Stimulated activated CD8-positive, alpha-beta memory T cell treated with anti-CD3 and anti-CD28 coated beads, Interleukin-7, amount 100 ng/mL, for 1 hour (primary cell): ENCODE measurements at places on chromosomes 2 and 18.

DNA sequence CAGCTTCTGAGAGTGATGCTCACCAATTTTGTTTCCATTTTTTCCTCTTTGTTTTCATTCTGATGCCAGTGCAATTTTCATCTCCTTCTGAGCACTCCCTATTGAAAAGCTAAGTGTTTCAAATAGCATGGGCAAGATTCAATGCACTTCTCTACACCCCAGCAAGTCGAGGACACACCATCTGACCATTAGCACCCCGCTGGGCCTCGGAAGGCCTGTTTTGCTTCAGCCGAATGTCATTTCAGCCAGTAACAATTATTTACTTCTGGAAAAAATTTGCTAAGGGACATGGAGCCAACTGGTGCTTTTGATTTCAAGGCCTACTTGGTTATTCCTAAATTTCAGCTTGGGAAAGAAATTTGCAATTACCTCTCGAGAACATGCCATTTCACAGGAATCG lies 392.4 kb downstream of the RNF144A start:
- no peak for DNase-seq

- no peak for DNase-seq
Measured at GRCh38 chr18:67241299-67241698, 275.2 kb downstream of the DSEL start.

DNA sequence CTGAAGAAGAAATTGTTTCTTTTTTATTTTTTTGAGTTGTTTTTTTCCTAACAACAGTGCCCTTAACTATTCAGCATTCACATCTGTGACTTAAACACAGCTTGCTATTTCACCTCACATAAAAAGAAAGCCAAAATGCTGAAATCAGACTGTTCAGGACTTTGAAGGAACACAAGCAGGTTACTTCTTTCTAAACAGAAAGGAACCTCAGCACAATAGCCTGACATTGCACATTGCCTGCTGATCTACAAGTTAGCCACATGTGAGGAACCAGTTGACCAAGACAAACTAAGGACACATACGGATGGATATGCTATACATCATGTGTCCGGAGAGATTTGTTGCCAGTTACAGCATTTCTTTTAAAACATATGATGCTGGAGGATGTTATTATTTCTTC lies 331.1 kb downstream of the FSIP2 start:
- DNase-seq, result no peak

- no peak for DNase-seq
Measured at GRCh38 chr2:209114588-209115240, 309.1 kb upstream of the MAP2 start.

DNA sequence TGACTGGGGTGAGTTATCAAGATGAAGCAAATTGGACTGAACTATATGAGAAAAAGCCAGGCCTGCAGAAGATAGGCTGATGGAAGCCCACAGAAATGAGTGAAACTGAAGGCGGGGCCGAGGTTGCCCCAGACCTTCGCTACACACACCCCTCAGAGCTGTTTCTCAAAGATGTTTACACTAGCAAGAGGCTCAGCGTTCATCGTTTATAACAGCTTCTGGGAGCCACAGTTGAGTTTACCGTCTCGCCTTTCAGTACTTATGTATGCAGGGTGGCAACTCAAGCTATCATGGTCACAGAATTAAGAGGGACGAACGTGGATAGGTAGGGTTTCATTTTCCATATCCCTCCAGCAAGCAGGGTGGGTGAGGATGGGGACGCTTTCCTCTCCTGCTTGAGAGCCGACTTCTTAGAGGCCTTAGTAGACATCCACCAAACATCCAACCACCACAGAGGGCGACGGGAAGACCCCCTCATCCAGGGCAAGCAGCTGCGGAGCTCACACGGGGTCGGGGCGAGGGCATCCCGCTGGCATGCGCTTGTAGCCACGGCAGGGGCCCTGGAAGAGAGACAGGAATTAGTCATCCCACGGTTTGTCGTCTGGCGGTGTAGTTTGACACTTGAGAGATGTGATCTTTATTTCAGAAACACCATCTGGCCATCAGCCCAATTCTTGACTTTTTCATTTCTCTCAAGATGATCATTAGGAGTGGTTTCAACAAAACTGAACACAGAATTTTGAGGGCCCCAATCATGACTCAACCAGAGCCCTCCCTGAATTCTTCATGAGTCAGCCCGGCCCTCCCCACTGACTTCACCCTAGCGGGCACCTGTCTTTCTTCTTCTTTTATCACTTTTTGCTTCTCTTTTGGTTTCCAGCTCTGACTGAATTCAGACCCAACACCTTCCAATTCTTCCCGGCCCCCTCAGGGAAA lies 109.1 kb upstream of the CTDP1 start:
- DNase-seq, result no peak

GRCh38 chr18:55654986-55655385 lies 67.0 kb upstream of the TCF4 start:
- no peak for DNase-seq

DNA sequence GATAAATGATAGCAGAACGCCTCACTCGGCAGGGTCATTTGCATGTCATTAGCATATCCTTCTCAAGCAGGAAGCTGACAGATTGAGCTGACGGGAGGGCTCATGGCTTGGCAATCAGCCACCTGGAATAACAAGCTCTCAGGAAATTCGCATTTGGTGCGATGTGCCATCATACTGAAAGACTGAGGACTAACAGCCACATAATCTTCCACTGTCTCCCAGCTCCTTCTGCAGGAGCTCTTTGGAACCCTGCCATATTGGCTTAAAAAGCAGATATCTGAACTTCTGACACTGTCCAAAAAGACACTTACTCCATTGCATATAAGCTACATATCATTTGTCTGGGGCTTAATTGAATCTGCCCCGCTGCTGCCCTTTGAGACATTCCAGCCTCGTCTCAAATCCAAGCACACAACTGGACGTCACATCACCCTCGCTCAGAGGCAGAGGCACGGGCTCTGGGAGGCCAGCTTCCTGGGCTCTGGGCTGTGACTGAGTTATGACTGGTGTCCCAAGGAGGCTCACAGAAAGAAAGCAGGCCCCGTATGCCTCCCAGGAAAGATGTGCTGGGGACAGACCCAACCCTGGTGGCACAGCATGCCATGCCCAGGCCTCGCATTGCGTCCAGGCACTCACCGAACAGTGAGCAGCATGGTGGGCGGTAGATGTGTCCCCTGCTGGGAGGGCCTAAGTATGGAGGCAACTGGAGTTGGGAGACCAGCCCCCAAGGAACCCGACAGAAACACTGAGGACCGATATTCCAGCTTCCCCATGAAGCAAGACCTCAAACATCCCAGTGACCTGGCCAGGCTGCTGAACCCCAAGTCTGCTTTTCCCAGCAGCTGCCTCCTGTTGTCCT lies 228.0 kb downstream of the ATAD2B start:
- DNase-seq, result no peak

- no peak for DNase-seq
Measured at GRCh38 chr2:213017404-213017803, 134.0 kb downstream of the IKZF2 start.

DNA sequence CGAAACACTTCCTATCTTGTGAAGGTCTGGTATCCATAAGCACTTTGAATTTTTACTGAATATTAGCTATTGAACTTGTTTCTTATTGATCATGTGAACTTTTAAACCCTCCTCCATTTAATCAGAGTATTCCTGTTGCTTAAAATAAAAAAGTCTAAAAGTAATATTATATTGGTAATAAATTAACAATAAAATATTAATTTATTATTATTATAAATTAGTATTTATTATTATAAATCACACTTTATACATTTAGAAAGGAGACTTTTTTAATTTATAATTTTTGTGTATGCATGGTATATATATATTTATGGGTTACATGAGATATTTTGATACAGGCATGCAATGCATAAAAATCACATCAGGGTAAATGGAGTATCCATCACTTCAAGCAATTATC lies 295.4 kb upstream of the NETO1 start:
- no peak for DNase-seq

DNA sequence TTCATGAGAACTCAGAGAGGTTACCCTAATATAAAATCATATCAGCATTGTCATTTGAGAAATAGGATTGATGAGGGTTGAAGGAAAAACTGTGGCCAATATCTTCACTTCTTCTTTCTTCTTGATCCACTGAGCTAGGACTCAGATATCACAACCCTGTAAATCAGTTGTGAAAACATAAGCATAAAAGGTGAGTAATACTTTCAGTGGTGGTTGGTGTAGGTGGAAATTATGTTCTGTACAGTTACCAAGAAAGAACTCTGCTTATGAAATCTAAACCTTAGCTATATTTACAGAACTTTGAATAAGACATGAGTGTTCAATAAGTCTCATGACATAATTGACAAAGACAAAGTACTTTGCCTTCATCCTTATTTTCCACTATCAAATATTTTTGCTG lies 56.3 kb downstream of the PAX3 start:
- DNase-seq, result no peak

GRCh38 chr2:102025016-102025501 lies 33.3 kb downstream of the IL1R2 start:
- no peak for DNase-seq

- no peak for DNase-seq
Measured at GRCh38 chr2:241261628-241262027, 53.8 kb downstream of the HDLBP start.

GRCh38 chr2:74919827-74920226 lies 38.6 kb upstream of the POLE4 start:
- peak; percentile 57 for DNase-seq

DNA sequence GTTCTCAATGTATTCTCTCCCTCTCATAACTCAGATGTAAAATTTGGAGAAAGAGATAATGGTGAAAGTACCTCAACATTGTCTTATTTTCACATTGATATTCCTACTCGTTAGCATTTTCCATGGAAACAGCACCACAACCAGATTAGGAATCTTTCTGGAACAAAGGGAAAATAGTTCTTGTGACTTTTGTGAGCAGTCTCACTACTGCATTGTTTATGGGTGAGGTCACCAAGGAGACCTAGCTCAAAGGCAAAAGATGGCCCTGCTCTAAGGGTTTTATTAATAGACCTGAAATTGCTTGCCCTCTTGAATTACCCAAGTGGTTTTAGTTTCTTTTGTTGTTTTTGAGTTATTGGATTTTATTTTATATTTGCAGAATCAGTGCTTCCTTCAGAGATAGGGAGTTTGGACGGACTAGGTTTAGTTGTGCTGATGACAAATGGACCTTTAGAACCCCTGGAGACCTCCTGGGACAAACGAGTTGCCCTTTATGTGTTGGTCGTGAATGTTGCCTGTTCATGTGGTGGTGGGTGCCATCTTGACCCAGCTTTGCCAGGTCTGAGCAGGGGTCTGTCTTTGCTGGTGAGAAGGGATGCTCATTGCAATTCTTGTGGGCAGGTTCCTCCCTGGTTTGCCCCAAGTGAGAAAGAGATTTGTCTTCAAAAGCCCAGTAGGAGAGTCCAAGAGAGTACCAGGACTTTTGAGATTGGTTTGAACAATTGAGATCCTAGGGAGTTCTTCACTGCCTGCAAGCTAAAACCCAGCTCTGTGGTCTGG lies 58.1 kb downstream of the INPP4A start:
- DNase-seq, result no peak

GRCh38 chr2:158664987-158665386 lies 130.1 kb upstream of the DAPL1 start:
- no peak for DNase-seq

DNA sequence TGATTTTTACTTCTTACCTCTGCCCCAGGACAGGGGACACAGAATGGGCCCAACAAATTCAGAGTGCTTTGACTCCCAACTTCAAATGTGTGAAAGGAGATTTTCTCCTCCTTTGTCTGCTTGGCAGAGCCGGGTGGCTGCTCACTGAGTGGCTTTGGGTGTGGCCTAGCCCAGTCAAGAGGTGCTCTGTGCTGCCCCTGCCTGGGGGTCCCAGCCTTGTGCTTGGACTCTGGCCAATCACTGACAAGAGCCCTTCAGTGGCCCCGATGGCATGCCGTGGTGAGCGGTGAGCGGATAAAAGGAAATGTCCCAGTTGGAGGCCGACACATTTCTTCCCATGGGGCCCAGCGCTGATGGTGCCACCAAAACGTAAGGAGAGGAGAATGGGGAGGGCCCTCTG lies 259.2 kb downstream of the CELF4 start:
- no peak for DNase-seq

DNA sequence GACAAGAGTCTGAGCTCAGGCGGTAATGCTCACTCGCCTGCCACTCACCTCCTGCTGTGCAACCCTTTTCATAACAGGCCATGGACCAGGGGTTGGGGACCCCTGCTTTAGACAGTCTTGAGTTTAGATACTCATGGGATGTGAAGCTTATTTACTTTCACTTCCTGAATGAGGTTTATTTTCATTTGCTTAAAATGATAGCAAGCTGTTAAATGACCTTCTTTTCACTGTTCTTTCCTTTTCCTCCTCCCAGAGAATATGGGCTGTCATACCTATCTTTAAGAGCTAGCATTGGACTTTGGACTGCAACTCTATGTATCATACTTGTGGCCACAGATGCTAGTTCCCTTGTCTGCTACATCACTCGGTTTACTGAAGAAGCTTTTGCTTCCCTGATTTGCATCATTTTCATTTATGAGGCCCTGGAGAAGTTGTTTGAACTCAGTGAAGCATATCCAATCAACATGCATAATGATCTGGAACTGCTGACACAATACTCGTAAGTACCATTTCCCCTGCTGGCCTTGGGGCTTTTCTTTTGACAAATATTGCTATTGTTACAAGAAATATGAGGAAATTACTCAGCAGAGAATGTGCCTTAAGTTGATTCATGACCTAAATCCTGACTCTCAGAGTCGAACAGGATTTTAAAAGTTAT lies 168.5 kb downstream of the DPP4 start:
- no peak for DNase-seq

GRCh38 chr2:64905338-64906024 lies 83.7 kb upstream of the SLC1A4 start:
- no peak for DNase-seq

DNA sequence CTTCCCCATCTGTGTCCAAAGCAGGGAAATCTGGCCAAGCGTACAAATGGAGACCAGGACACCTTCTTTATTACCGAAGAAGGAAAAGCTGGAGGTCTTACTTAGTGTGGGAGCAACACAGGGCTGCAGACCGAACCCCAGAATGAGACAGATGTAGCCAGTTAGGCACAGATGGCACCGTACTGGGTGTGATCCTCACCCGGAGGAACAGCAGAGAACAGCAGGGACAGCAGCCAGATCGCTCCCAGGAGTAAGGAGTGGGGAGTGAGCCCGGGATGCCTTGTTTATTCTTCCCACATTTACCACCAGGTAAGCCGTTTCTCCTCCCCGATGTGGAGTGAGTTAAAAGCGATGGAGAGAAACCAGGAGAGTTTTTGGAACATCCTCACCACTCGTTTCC lies 150.7 kb upstream of the SPRED2 start:
- DNase-seq, result no peak

DNA sequence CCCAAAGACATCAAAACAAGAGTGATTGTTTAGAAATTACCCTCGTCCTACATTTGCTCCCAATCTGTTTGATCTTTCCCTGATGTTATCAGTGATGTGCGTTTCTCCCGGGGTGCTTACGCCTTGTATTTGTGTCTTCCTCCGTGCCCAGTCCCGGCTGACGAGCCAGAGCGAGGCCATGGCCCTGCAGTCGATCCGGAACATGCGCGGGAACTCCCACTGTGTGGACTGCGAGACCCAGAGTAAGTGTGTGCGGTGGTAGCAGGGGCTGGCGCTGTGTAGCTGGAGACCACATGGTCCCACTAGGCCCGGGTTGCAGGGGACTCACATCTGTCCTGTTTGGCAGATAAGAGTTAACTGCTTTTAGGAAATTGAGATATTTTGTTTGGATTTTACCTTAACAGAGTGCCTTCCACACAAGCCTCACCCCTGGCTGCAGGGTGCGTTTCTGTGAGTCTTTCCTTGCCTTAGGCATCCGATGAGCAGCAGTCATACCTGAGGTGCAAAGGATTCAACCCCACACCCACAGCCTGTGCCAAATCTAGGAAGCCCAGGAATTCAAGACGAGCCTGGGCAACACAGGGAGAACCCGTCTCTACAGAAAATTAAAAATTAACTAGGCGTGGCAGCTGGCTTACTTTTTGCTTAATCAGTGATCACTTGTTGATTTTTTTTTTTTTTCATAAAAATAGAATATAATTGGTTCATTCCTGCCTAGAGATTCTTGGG lies 127.4 kb downstream of the GBX2 start:
- no peak for DNase-seq
